ENCODE measurements at places on chromosomes 16 and 17.

GRCh38 chr17:61398721-61399130 is 917 bp upstream of the TBX2 start:
- no peaks in the 10 kb centered on the region for H3K36me3 ChIP-seq
- DNase-seq = no peak
- H3K4me1 ChIP-seq = peaks cover 25% of the 10 kb centered on the region
- peak overlapping the region; percentile 68 for H3K27ac ChIP-seq

GRCh38 chr17:44907729-44908470 is 7.4 kb downstream of the GFAP start:
- peaks cover 23% of the 10 kb centered on the region for H3K27me3 ChIP-seq
- no peak for DNase-seq
- no peak overlapping the region for H3K4me3 ChIP-seq
- H3K27ac ChIP-seq = no peak overlapping the region
- peaks cover 12% of the 10 kb centered on the region for H3K4me1 ChIP-seq

DNA sequence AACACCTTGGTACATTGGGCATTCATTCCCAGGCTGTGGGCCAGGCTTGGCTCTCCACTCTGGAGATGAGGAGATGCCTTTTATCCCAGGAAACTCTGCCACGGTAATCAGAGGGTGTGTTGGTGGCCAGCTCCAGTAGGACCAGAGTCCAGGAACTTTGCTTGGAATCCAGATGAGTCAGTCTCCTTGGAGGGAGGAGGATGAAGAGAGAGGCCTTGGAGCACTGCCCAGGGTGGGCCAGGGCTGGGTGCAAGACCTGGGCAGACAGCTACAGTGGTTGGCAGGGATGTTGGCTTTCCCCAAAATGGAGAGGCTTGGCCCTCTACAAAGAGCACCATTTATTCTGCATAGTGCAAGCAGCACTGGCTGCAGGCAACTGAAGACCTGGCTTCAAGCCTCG is 209.0 kb downstream of the RGS9 start:
- no peak overlapping the region for H3K27ac ChIP-seq
- DNase-seq = no peak
- peaks cover 2% of the 10 kb centered on the region for H3K36me3 ChIP-seq
- no peak overlapping the region for H3K4me3 ChIP-seq
- H3K27me3 ChIP-seq = peaks cover 31% of the 10 kb centered on the region
- H3K4me1 ChIP-seq = no peaks in the 10 kb centered on the region

- peaks cover 21% of the 10 kb centered on the region for H3K4me1 ChIP-seq
- DNase-seq = peak; percentile 64
- peak overlapping the region; percentile 73 for H3K4me3 ChIP-seq
- H3K27me3 ChIP-seq = peaks cover 2% of the 10 kb centered on the region
- H3K36me3 ChIP-seq = peaks cover 40% of the 10 kb centered on the region
These were observed 51.3 kb downstream of the ADCY9 start for GRCh38 chr16:4064950-4065352.

DNA sequence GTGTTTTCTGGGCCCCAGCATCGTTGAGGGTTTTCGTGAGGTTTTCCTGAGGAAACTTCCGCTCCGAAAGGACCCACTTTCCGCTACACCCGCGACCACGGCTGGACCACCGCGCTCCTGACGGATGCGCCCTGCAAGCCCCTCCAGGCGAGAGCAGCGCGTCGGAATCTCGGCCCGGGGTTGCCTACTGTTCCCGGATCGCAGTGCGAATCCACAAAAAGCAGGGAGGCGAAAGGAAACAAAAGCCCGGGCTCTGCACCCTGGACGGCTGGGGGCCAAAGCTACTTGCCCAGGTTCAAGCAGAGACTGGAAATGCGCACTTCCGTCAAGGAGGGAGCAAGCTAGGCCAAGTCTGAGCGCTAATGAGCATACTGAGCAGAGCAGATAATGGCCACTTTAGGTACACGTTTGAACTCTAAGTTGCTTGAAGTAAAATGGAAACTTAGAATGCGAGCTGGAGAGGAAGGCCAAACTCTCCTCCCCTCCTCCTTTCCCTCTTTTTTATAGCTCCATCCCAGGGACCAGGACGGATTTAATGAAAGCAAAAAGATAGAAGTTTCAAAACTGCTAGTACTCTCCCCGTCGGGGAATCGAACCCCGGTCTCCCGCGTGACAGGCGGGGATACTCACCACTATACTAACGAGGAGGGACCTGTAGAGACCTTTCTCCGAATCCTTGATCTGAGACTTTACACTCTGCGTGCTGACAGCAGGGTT is 11.4 kb upstream of the AURKB start:
- DNase-seq = peak; percentile 93
- H3K27ac ChIP-seq = peak overlapping the region; percentile 97
- H3K27me3 ChIP-seq = no peaks in the 10 kb centered on the region
- H3K36me3 ChIP-seq = peaks cover 7% of the 10 kb centered on the region

DNA sequence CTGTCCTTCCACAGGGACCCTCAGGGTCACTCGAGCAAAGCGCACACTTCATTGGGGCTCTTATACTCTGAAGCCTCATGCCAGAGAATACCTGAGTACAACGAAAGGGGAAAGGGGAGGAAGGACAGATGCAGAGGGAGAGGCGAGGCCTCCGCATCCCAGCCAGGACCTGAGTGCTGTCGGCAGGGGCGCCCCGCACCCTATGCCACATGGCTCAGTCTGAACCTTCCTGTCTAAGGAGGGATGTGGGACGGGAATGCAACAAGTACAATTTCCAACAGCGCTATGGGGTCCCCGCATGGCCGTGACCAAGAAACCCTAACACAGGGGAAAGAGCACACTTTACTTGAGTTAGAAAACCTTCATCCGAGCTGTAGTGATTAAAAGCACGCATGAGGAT is 39.8 kb upstream of the FAAP100 start:
- no peak overlapping the region for H3K4me3 ChIP-seq
- no peaks in the 10 kb centered on the region for H3K27me3 ChIP-seq
- peaks cover 39% of the 10 kb centered on the region for H3K36me3 ChIP-seq
- no peak for DNase-seq
- H3K4me1 ChIP-seq = no peaks in the 10 kb centered on the region

DNA sequence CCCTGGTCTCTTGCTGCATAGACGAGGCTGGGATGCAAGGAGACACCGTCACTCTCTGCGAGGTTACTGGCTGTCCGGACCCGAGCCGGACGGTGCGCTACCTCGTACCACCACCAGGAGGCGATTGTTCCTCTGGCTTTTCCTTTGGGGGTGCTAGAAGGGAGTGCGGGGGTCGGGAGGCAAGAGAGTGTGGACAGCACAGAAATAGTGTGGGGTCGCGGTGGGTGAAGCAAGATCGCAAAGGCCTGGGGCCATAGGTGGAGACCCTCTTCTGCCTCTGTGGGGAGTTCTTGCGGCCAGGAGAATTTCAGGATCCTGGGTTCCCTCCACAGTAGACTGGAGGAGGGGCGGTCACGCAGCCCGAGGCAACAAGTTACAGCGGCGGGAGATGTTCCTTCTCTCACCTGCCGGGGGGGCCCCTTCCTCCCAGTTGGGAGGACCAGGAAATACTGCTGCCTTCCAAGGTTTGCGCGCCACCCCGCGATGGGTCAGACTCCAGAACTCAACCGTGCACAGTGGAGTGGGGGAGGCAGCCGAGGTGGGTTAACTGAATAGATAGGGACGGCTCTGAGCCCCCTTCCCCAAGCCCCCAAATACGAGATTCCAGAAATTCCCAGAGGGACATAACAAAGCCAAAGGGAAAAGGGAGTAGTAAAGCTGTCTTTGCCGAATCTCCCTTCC is 6.9 kb downstream of the PHOSPHO1 start:
- DNase-seq = peak; percentile 82
- H3K4me3 ChIP-seq = peak overlapping the region; percentile 54
- peaks cover 63% of the 10 kb centered on the region for H3K4me1 ChIP-seq

GRCh38 chr16:66471716-66472393 is 44.8 kb downstream of the BEAN1 start:
- H3K27ac ChIP-seq = no peak overlapping the region
- no peak for DNase-seq
- no peaks in the 10 kb centered on the region for H3K36me3 ChIP-seq
- H3K4me3 ChIP-seq = no peak overlapping the region
- H3K27me3 ChIP-seq = peaks cover 4% of the 10 kb centered on the region
- peaks cover 23% of the 10 kb centered on the region for H3K4me1 ChIP-seq

DNA sequence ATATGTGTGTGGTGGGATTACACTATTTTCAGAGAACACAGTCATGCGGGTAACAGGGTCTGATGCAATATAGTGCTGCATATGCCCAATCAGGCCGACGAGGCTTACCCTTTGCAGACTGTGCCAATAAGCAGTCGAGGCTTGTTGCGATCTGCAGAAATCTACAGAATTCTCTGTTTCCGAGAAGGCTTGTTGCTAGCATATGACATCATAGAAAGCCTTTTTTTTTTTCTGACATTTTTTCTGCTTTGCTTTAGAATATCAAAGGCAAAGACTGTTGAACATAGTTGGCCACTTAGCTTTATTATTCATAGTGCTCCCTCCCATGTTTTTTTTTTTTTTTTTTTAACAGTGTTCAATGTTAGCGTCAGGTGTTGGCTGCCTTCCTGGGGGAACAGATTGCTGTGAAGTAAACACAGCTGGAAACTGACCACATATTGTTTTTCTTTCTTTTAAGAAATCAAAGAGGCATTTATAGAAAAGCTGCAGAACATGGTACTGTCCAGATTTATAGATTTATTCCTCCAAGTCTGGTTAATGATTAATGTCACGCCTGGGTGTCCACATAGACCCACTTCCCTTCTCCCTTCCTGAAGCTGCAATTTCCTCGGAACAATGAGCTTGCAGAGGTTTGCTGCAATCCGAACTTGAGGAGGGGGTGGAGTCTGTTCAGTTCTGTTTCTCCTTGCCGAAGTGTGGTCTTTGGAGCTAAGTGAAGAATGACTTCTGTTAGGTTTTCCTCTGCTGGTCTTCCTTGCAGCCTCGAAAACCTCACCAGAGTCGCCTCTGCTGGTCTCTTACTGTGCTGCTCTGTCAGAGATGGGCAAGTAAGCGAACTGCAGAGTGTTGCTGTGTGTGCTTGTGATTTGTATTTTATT is 87.3 kb downstream of the MAP2K6 start:
- H3K27ac ChIP-seq = no peak overlapping the region
- H3K27me3 ChIP-seq = no peaks in the 10 kb centered on the region
- no peaks in the 10 kb centered on the region for H3K36me3 ChIP-seq
- no peak overlapping the region for H3K4me3 ChIP-seq

GRCh38 chr16:65889533-65889966 is 476.9 kb upstream of the CDH5 start:
- no peak overlapping the region for H3K27ac ChIP-seq
- H3K4me1 ChIP-seq = no peaks in the 10 kb centered on the region
- H3K27me3 ChIP-seq = no peaks in the 10 kb centered on the region
- no peaks in the 10 kb centered on the region for H3K36me3 ChIP-seq

GRCh38 chr17:39761861-39762496 is 24.2 kb downstream of the GRB7 start:
- no peaks in the 10 kb centered on the region for H3K27me3 ChIP-seq
- DNase-seq = peak; percentile 36
- H3K27ac ChIP-seq = peak overlapping the region; percentile 13
- peaks cover 74% of the 10 kb centered on the region for H3K4me1 ChIP-seq
- H3K36me3 ChIP-seq = peaks cover 59% of the 10 kb centered on the region
- H3K4me3 ChIP-seq = no peak overlapping the region

DNA sequence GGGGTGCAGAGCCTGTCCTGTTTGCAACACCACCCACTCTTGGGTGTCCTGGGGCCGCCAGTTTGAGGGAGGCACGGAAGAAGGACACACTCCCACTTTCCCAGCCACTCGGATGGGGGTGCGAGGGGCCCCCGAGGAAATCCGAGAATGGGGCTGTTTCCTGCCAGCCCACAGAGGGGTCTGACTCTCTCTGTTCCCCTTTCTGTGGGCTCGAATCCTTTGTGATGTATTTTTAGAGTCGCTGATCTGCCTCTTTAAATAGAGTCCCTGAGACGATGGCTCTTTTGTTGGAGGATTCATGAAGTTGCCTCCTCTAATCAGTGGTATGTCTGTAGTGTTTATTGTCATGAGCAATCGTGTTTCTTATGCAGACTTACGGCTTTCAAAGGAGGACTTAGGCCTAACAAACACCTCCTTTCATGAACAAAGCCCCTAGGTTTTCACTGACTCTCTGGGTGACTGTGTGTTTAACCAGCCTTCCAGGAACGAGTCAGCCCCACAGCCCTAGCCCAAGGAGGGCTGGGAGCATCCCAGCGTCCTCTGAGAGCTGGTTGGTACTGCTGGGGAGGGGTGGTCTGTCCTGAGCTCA is 29.1 kb downstream of the CIBAR2 start:
- H3K4me1 ChIP-seq = peaks cover 4% of the 10 kb centered on the region
- no peaks in the 10 kb centered on the region for H3K36me3 ChIP-seq
- H3K27ac ChIP-seq = no peak overlapping the region
- DNase-seq = no peak

DNA sequence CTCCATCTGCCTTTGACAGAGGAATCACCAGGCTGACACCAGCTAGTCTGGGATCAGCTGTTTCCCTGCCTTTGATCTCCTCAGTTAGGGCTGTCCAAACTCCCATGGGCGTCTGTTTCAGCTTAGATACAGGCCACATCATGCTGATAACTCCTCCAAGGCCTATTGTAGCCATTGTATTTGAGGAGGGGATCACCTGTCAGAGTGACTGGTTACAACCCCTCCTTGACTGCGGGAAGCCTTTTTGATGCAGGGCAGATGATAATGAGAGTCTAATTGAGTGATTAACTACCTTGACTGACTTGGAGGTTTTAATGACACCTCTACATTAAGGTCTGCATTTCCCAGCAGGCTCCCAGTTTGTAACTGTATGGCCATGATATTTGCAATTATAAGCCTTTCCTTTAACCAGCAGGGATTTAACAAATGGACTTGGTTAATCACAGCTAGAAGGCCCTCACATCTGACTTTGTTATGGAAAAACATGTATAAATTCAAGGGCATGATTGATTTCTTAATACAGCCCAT is 863.5 kb downstream of the KCNJ2 start:
- DNase-seq = no peak
- no peak overlapping the region for H3K4me3 ChIP-seq
- no peaks in the 10 kb centered on the region for H3K27me3 ChIP-seq
- no peak overlapping the region for H3K27ac ChIP-seq
- no peaks in the 10 kb centered on the region for H3K36me3 ChIP-seq

- H3K4me1 ChIP-seq = peaks cover 11% of the 10 kb centered on the region
- peaks cover 4% of the 10 kb centered on the region for H3K36me3 ChIP-seq
- no peaks in the 10 kb centered on the region for H3K27me3 ChIP-seq
- no peak for DNase-seq
- no peak overlapping the region for H3K4me3 ChIP-seq
These were observed 4.3 kb downstream of the CENPX start for GRCh38 chr17:82018152-82018988.

DNA sequence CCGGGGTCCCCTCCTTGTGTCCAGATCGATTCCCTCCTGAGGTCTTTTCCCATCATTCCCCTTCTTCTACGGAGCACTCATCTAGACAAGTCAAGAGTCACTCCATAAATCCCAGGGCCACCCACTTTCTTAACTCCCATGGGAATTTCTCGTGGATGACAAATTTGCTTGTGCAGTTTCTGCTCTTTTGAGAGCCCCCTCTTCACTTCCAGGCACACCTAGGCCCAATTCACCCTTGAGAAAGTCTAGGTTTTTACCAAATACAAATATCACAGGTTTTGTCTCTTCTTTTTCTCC is 522 bp upstream of the POLDIP2 start:
- no peaks in the 10 kb centered on the region for H3K27me3 ChIP-seq
- peaks cover 35% of the 10 kb centered on the region for H3K4me1 ChIP-seq
- H3K4me3 ChIP-seq = peak overlapping the region; percentile 93
- peak overlapping the region; percentile 92 for H3K27ac ChIP-seq
- no peak for DNase-seq

GRCh38 chr17:17416400-17417360 is 60.1 kb upstream of the MED9 start:
- H3K4me3 ChIP-seq = no peak overlapping the region
- H3K27ac ChIP-seq = peak overlapping the region; percentile 85
- H3K4me1 ChIP-seq = peaks cover 41% of the 10 kb centered on the region

Measured in activated CD8-positive, alpha-beta memory T cell treated with anti-CD3 and anti-CD28 coated beads, Interleukin-2, amount 10 ng/mL, durations not matched to agents 7 days and 5 days (primary cell).